IPS DF 19.7 (cell line): ENCODE measurements at places on chromosomes 11 and 22.

- no peak for DNase-seq
These were observed 243.1 kb downstream of the ST3GAL4 start for GRCh38 chr11:126598344-126599216.

DNA sequence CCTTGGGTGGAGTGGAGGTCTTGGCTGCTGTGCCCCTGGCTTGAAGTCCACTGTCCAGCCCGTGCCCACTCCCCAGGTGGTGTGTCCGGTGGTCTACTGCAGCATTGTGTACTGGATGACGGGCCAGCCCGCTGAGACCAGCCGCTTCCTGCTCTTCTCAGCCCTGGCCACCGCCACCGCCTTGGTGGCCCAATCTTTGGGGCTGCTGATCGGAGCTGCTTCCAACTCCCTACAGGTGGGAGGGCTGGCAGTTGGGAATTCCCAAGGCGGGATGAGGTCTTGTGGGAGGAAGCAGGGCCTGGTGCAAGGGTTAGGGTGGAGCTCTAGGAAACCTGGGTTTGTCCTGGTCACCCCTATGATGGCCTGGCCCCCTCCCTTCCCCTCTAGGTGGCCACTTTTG is 8.4 kb upstream of the NLRX1 start:
- no peak for DNase-seq

GRCh38 chr22:50184004-50184901 is 1.5 kb upstream of the TRABD start:
- no peak for DNase-seq

DNA sequence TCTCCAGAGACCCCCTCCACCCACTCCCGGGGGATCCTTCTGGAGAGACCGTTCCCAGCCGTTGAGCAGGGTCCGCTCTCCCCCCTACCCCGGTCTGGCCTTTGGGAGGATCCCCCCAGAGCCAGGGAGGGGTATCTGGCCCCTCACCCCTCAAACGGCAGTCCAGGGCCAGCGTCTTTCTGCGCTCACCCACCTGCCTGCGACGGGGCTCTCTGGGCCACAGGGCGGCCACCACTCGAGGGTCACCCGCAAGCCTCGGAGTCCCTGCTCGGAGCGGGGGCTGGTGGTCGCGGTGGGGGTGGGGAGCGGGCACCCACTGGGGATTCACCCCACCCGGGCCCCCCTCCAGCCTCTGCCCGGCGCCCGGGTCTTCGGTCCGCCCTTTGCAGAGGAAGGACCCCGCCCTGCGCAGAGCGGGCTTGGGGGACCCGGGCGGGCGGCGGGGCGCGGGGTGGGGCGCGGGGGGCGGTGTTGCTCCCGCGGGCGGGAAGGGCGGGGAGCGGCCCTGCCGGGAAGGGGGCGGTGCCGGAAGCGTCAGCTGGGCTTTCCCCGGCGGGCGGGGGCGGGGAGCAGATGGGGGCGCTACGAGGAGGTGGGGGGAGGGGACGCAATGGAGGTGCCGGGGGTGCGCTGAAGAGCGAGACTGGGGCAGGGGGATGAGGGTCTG is 16.6 kb downstream of the CRELD2 start:
- DNase-seq: no peak

DNA sequence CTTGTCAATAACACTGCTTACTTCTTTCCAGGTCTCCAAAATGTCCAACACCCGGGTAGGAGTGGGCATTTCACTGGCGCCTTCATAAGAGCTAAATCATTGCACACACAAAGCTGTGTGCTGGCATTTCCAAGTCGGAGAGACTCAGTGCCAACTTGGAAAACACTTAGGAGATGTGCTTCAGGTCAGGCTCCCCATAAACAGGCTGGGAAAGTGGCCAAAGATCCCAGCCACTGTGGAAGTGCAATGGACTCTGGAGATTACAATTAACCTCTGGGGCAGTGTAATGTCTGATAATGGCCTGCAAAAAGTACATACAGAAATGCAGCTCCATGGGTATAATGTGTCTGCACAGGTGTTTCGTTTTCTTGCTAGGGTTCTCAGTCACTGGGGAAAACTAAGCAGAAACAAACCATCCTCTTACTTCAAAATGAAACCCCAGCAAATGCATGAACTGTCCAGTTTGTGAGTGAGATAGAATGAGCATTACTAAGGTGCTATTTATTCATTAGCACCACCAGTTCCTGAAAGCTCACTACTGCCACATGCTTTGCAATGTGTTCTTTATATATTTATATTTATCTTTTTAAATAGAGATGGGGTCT is 79.0 kb downstream of the ABTB2 start:
- no peak for DNase-seq

DNA sequence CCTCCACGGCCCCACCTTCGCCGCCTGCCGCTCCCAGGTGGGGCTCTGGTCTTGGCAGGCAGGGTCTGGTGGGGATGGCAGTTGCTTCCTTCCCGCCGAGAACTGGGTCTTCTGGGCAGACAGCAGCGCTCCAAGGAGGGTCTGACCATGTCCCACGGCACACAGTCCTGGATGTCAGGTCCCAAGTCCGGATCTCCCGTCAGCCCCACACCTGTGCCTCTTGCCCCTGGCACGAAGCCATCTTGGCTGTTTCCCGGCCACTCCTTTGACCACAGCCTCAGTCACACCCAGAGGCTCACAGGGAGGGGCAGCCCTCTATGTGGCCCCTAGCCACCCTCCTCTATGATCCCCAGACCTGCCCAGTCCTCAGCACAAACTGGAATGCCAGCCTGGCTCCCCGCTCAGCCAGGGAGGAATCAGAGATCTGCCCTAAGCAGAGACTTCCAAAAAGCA is 14.3 kb downstream of the MUC5B start:
- DNase-seq: no peak

DNA sequence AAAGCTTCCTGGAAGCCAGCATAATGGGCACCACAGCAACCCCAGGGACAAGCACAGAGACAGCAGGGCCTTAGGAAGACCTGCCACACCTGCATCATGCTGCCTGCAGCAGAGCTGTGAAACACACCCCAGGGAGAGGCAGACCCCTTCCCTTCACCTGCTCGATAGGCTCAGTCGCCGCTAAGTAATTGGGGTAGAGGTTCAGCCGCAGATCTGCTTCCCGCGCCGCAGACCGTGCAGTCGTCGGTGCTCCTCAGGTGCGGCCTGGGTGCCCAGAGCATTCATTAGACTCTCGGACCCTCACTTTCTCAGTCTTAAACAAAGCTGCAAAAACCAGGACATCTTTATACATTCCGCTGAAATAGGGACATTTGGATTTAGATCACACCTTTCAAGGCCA is 2.9 kb downstream of the DUSP18 start:
- DNase-seq: no peak
